ENCODE measurements at places on chromosomes 1 and 21.

DNA sequence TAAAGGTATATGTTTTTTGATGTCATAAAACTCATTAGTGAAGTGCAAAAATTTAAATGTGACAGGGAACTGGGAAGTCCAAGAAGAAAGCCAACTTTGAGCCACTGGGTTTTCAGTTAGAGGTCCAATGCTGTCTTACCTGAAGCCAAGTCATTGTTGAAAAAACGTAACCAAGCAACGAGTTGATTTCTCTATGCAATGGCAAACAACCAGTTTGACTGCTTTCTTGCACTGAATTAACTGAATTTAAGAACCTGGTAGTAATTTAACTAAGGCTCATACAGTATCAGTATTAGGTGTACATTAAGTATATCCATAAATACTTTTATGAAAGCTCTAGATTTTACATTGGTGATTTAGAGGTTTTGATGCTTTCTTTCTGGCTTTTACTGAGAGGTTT, 20.2 kb upstream of the S1PR1 start:
- no peak for DNase-seq

GRCh38 chr1:227077783-227078182, 137.7 kb downstream of the COQ8A start:
- DNase-seq, result no peak

GRCh38 chr1:11736746-11737639, 1.1 kb downstream of the AGTRAP start:
- DNase-seq, result peak; percentile 82

DNA sequence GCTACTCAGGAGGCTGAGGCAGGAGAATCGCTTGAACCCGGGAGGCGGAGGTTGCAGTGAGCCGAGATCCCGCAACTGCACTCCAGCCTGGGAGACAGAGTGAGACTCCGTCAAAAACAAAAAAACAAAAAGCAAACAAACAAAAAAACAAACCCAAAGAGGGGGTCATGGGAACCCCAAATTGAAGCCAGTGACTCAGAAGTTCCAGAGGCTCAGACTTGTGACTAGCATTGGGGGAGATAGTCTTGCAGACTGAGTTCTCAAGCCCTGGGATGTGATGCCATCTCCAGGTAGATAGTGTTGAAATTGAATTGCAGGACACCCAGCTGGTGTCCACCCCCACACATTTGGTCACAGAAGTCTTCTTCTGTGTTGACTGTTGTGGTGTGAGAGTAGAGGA, 24.9 kb upstream of the ENO1 start:
- peak; percentile 38 for DNase-seq

DNA sequence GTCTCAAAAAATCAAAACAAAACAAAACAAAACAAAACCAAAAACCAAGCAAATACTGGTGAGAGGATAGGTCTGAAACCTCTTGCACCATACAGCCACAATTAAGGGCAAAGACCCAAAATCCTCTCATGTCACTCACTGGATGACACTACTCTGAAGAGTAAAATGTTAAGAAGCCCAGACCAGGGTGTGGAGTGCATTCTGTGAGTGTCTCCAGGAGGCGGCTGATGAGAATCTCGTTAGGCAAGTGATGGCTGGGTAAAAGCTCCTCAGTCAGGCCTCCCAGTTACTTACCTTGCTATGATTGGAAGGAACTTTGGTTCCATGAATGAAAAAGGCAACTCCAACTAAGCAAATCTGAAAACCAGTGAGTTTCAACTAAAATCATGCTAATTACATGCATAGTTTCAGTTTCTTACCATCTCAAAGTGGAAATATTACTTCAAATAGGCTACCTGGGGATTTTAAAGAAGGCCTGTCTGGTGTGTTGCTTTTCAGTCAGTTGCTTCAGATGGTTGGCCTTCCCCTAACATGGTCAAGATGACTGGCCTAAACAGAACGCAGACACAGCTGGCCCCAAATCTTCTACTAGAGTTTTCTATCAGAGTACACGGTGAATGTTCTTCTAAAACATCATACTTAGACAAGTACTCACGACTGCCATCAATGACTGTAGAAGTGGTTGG, 95.1 kb downstream of the KIAA0319L start:
- no peak for DNase-seq

GRCh38 chr1:181383695-181384094, 99.6 kb upstream of the CACNA1E start:
- no peak for DNase-seq

DNA sequence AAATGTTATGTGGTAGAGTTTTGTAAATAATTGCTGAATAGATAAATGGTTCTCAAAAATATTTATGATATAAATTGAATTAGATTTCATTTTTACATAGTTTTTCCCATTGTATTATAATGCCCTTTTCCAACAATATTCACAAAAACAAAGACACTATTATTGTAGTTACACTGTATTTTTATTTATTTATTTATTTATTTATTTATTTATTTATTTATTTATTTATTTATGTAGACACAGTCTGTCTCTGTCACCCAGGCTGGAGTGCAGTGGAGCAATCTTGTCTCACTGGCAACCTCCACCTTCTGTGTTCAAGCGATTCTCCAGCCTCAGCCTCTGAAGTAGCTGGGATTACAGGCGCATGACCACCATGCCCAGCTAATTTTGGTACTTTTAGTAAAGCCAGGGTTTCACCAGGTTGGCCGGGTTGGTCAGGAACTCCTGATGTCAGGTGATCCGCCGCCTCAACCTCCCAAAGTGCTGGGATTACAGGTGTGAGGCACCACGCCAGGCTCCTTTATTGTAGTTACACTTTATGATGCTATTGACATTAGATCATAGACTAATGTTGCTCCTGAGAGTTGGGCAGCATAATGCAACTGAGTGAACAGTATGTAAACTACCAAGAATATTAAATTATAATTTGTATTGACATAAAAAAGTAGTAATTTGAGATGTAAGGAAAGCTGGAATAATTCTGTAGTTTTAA, 1430.0 kb upstream of the PRMT6 start:
- DNase-seq, result no peak

- DNase-seq, result peak; percentile 39
These were observed 27.9 kb upstream of the PRRC2C start for GRCh38 chr1:171457412-171457811.

GRCh38 chr1:1600861-1601563, 1.1 kb upstream of the FNDC10 start:
- no peak for DNase-seq

DNA sequence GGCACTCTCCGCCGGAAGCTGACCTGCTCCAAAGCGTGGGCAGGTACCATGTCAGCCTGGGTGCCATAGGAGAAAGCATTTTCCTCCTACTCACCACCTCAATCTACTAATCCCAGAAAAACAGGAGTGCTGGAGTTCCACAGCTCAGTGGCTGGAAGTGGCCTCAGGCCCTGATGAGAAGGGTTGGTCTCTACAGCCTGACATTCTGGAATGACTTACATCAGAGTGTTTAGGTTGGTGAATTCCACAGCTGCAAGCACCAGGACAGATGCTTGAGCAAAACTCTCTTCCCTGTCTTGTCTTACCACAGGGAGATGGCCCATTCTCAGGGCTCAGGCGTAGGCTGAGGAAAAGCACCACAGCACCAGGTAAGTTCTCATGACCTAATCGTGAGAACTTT, 5.5 kb downstream of the SEC16B start:
- DNase-seq, result no peak

- no peak for DNase-seq
These were observed 17.0 kb downstream of the PAPPA2 start for GRCh38 chr1:176479971-176480370.

DNA sequence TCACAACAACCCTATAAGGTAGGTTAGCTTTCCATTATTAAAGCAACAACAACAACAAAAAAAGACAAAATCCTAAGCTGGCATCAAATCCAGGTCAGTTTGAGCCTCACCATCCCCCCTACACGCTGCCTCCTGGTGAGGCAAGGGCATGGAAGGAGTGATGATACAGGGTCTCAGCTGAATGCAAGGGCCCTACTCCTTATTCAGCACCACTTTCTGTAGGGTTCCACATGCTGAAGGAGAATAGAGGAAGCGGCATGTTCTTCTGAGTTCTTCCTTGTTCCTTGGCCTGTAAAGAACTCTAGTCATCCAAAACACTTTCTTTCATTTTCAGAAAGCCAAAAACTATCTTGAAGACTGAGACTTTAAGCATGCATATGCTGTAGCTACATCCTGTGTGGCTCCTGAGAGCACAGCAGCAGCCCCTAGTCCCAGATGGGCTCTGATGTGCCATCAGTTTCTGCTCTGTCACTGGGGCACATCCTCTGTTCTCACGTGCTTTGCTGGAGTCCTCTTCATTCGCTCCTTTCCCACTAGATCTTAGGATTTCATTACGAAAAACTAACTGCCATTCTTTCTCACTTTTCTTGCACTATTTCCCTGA, 6.2 kb downstream of the ILDR2 start:
- no peak for DNase-seq

- DNase-seq, result no peak
These were observed 324.9 kb downstream of the SIPA1L2 start for GRCh38 chr1:232305050-232305449.

DNA sequence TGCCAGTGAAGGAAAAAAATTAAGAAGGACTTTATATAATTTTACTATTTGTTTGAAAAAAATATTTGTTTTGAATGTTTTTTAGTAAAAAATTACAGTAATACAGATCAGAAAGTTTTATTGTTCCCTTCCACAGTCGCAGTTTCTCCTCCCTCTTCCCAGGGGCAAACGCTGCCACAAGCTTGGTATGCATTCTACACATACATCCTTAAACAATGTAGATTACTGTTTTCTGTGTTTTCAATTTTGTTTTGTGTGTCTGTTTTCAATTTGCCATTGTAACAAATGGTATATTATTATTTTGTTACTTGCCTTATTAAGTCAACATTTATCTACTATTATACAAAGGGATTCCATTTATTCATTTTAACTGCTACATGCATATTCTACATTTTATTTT, 257.1 kb downstream of the HMCN1 start:
- DNase-seq, result no peak

DNA sequence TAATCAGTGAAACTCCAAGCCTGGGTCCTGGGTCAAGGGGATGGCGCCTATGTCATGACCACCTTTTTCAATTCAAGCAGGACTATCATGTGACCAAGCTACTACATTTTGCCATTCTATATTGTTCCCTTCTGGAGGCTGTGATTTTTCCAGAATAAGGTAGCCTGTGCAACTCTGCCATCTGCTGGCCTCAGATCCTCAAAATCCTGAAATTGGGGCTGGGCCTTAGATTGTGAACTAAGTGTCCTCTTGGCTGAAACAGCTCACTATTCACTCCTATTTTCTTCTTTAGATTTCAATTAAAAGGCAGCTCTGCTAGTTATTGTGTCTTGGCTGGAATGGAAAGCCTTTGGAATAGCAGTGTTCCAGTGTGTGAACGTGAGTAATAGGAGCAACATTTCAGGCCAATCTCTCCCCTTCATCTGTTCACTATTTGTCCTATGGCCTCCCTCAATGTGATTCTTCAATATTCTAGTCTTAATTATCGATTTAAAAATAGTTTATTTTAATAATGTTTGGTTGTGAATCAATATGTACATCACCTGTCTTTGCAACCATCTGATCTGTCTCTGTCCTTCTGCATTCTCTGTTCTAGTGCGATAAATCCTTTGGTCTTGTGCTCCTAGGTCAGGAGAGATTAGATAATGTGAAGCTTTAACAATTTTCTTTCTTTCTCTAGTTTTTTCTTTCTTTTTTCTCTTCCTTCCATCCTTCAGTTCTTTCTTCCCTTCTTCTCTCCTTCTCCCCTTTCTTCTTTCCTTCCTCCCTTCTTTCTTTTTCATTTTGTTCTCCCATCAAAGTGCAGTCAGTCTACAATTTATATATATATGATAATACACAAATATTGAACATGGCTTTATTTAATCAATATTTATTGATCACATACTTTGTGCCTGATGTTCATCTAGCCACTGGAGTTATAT, 69.8 kb downstream of the CR1 start:
- DNase-seq, result peak; percentile 16

DNA sequence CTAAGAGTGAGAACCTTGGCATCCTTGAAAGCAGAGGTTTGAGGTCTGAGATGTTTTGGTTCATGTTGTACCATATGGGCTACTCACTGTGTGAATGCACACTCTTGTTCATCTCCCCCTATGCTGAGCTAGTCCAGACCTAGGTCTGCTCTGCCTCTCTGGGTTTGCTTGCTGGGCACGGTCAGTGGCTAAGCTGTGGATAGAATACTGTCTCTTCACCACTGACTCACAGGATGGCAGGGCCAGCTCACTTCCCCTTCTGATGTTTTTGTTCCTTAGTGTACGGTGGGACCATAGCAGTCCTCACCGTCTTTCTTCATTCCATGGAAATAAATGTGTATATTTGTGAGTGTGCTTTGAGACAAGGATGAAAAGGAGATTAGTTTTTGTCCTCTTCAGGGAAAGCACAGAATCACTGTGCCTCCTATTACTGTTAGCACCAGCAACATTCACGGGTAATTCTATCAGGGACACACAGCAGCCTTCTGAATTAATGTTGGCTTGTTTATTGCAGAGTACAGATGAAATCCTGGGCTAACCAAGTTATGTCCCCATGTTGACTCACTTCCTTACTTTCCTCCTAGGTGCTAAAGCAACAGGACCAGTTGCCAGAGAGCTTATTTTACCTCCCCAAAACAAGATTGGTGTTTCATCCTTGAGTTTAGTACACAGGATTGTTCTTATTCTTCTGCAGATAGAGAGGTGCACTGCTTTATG, 56.9 kb upstream of the IVNS1ABP start:
- peak; percentile 79 for DNase-seq

GRCh38 chr1:95035536-95035935, 37.2 kb downstream of the ALG14 start:
- peak; percentile 80 for DNase-seq

DNA sequence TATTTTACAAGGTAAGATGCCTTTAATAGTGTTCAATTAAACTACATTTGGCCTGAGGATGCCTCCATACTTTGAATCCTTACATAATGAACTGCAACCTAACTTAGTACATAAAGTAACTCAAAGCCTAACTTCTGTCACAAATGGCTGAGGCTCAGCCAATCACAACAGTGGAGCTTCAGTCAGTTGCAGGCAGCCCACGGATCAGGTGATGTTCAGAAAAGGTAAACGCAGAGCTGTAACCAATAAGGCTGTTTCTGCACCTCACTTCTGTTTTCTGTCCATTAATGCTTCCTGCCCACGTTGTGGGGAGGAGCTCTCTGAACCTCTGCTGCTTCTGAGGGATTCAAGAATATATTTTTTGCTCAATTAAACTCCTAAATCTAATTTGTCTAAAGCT, 94.8 kb upstream of the KIAA0040 start:
- DNase-seq, result no peak

- peak; percentile 98 for DNase-seq
These were observed 8.2 kb downstream of the UQCRHL start for GRCh38 chr1:15799004-15799867.

GRCh38 chr1:27523337-27524020, 33.5 kb upstream of the WASF2 start:
- DNase-seq, result no peak

DNA sequence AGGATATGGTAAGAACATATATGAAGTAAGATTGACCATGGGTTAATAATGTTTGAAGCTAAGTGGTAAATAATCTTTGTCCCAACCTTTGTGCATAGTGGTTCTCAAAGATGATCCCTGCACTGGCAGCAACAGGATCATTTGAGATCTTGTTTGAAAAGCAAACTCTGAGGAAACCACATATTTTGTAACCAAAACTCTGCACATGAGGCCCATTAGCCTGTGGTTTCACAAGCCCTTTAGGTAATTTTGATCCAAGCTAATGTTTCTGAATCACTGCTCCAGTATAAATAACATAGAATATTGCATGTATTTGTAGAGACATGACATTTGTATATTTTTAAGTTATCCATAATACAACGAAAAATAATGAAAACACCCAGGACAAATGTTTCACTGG, 147.9 kb upstream of the RGS18 start:
- DNase-seq, result no peak
